ENCODE measurements at places on chromosomes 4 and X. TPM values are rescaled to one million over a fixed set of nuclear protein-coding genes. Genes with fewer than 3 reads are reported as not detected.

The MTMR8 gene
- total RNA-seq, result 3.6 TPM

The MAGEA2B gene
- not detected for total RNA-seq

The CT47B1 gene
- not detected for total RNA-seq

The ARR3 gene
- not detected for total RNA-seq

The ZFX gene
- 72.2 TPM for total RNA-seq

The COMMD8 gene
- total RNA-seq, result 28.1 TPM

The PNMA3 gene
- total RNA-seq, result 11.5 TPM

The TEX13C gene
- under 0.01 TPM for total RNA-seq

The TKTL2 gene
- 0.47 TPM for total RNA-seq

The COL4A6 gene
- total RNA-seq, result 4.2 TPM

The AMTN gene
- total RNA-seq, result not detected

The GAB3 gene
- 1.4 TPM for total RNA-seq

The SSX4 gene
- total RNA-seq, result not detected

The KIT gene
- total RNA-seq, result 33.4 TPM

All from occipital lobe (tissue), 3 donors.